Esophagus squamous epithelium (tissue), 5 donors: ENCODE measurements at places on chromosomes 2 and 18. TPM values are rescaled to one million over a fixed set of nuclear protein-coding genes. Genes with fewer than 3 reads are reported as not detected.

DNA sequence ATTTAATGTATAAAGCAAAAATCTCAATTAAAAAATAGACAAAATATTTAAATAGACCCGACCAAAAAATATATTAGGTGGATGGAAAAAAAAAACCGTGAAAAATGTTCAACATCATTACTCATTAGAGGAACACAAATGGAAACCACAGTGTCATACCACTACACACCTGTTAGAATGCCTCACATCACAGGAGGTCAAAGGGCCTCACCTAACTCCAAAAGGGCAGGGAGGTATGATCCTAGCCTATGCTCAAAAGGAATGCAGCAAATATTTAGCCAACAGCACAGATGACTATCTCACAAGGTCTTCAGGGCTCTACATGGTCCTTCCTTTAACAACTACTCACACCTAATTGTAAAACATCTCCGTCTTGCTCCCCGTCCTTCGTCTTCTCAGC lies 185.5 kb upstream of the SETBP1 start:
- DNase-seq, result no peak

DNA sequence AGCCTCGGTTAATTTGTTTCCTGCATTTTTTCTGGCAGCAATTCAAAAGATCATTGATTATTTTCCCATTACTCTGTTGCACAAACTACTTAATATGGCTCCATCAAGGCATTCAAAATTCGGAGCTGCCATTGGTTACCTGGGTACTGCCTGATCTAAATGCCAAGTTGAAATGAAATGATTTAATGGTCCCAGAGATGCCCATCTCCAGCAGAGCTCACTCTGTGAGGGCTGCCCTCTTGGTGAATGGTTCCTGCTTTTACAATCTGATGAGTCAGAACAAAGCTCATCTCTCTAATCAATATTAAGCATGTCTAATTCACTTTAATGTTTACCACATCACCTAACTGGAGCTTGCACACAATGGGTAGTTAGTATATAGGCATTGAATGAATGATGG lies 126.1 kb downstream of the CTNNA2 start:
- DNase-seq, result no peak

GRCh38 chr18:69031571-69031970 lies 233.7 kb downstream of the CCDC102B start:
- DNase-seq, result no peak

SNRNP200 gene
- 59.5 TPM for total RNA-seq

NYAP2 gene
- total RNA-seq, result 0.18 TPM
